ENCODE measurements at places on chromosomes 6 and 20. TPM values are rescaled to one million over a fixed set of nuclear protein-coding genes. Genes with fewer than 3 reads are reported as not detected.

DNA sequence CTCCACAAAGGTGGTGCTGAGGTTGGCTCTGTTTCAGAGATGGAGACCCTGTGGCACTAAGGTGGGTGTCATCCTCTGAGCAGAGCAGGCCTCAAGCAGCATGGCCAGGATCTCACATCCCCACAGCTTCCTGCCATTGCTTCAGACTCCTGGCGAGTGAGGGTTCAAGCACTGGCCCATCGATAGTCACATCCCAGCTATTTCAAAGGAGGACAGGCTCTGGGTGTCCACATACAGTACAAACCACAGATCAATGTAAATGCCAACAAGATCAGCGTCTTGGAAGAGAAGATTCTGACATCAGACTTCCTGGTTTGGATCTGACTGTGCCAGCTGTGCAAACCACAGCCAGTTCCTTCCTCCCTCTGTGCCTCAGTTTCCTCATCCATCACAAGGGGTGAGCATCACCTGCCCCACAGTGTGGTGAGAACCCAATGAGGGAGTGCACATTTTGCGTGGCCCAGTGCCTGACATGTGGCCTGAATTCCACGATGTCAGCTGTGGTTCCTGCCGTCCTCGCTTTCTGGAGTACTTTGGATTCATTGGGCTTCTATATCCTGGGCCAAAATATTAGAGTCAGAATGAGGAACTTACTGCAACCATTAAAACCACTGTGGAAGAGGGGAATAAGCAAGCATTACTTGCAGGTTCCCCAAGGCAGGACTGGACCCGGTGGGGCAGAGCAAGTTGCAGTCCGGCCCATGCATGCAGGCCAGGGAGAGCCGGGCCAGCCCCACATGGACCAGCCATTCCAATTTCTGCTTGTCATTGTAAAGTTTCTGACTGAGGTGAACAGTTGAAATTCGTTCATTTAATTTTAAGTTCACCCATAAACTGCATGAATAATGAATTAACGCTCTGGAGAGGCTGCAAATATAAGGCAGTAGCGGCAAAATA is 236.0 kb downstream of the TTLL2 start:
- no peak for DNase-seq

DNA sequence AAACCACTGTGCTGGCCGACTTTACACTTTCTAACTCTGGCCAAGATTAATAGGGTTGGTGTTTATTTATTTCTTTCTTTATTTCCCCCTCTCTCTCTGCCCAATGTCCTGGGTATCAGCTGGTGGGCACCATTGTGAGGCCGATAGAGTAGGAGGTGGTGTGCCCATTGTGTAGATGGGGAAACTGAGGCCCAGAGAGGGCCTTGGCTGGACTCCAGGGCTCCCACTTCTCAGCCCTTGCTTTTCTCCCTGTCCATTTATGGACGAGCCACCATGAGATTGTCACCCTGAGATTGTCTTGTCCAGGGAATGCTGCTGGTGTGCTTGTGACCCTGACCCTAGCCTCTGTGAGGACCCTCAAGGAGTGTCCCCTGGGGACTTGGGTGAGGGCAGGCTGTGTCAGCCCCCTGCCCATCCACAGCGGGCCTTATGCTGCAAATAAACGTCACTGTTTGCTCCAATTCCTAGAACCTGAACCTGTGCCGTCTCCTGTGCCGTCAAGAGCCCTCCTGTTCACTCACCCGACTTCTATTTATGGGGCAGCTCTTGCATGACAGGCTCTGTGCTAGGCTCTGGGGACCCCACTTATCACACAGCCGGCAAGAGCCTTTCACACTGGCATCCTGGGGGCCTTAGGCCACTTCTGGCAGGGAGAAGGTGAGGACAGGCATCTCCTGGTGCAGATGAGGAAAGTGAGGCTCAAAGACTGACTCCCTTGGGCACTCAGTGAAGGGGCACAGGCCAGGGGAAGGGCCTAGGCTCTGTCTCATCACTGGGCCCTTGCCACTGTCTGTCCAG is 24.8 kb downstream of the SUN5 start:
- DNase-seq, result no peak

DNA sequence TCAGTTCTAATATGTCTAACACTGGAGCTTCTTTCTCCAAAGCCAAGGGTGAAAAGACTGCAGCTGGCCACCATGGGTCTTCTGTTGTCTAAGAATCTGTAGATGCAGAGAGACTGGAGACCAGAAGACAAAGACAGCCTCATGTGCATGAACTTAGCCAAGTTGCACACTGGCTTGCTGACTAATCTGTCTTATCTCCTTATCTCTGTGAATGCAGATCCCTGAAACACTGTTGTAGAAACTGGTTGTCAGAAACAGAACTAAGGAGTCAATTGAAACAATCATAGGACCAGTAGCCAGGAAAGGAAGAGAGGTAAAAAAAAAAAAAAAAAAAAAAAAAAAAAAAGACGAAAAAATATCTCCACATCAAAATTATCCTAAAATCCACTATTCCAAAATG is 109.7 kb downstream of the BFSP1 start:
- DNase-seq, result no peak

Gene MYLK2
- not detected for total RNA-seq

Gene CUL7
- 29.5 TPM for total RNA-seq

DNA sequence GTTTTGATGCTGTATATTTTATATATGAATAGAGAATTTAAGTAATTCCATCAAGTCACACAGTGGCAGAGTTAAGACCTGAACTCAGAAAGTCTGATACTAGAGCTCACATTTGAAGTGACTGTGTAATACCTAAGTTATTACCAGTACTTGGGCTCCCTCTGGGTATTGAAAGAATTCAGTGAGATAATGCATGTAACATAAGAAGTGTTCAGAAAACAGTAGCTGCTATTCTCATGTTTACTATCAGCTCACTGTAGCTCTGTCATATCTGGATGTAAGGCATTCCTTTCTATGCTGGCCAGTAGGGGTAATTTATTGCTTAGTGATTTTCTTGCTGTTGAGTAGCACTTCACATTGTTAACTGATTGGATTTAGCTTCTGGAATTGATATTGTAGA is 44.6 kb downstream of the NKX2-4 start:
- DNase-seq, result no peak

DNA sequence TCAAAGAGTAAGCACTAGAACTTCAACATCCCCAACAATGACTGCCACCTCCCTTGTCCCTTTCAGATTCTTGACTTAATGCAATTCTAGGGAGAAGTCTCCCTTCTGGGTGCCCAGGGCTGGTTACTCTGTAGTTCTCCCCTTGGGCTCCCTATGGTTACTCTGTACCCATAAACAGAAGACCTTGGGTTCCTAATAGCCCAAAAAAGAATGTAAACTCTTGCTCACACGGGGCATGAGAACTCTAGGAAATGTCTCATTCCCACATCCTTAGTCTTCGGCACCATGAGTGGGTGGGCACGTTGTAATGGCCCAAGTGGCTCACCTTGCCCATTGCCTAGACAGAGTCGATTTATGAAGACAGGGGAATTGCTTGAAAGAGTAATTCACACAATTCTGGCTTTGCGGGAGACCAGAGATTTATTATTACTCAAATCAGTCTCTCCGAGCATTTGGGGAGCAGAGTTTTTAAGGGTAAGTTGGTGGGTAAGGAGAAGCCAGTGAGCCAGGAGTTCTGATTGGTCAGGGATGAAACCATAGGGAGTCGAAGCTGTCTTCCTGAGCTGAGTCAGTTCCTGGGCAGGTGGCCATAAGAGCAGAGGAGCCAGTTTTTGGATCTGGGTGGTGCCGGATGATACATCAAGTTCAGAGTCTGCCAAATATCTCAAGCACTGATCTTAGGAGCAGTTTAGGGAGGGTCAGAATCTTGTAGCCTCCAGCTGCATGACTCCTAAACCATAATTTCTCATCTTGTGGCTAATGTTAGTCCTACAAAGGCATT is 61.2 kb upstream of the SIRPG start:
- DNase-seq, result peak; percentile 9

- no peak for DNase-seq
These were observed 43.1 kb downstream of the SLC17A5 start for GRCh38 chr6:73610444-73611275.

DNA sequence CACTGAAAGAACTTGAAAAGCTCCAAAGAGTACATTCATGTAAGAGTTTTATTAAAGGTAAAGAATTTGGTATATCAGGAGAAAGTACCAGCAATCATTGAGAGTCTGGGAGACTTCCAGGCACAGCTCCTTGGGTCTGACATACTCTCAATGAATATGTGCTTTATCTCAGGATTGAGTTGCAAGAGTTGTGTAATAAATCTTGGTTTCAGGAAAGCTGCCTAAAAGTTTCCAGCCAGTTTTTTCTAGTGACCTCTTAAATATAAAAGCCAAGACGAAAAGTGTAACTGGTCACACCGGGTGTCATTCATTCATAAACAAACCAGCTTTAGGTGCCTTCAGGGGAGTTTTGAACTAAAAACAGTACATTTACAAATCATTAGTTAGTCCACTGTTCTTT is 21.6 kb upstream of the GJA1 start:
- no peak for DNase-seq

DNA sequence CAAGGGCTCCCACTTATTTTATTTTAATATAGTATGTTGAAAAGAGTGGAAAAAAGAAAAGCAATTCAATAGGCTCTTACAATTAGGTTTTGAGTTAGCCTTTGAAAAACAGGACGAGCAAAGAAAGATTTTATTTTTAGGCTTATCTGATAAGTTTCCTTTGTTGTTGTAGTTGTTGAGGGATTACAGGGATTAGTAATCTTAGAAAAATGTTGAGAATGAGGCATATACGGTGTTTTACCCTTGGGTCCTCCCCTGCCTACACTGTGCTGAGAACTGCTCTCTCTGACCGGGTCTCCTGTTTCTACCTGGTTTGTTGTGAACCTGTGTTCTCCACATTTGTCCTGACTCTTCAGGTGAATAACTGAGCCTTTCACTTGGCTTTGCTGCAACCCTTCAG is 16.7 kb downstream of the TRAPPC3L start:
- no peak for DNase-seq

DNA sequence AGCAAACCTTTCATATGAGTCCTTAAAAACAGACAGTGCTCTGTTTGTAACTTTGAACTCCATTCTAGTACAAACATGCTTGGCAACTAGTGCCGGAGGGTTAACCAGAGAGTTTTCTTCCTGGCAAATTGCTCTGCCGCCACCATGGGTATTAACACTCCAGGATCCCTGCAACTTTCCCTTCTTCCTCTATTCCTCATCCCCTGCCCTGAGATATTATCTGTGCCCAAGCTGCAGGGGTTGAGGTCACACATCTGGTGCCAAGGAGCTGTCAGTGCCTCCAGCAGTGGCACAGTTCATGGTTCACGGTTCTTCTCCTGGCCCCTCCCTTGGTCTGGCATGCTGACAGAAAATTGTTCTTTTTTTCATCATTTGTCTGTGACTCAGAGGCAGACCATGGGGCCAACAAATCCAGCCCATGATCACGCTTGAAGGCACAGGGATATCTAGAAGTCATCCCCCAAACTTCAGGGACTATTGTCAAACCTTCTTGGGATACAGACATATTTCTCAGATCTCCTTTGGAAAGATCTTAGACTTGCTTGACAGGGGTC is 77.5 kb downstream of the ATXN1 start:
- peak; percentile 42 for DNase-seq
